Activated naive CD8-positive, alpha-beta T cell treated with anti-CD3 and anti-CD28 coated beads, Interleukin-2, amount 50 U/mL, for 16 hours (primary cell): ENCODE measurements at places on chromosomes 7 and 10.

GRCh38 chr7:39252916-39253315 lies 275.2 kb downstream of the POU6F2 start:
- no peak for DNase-seq

DNA sequence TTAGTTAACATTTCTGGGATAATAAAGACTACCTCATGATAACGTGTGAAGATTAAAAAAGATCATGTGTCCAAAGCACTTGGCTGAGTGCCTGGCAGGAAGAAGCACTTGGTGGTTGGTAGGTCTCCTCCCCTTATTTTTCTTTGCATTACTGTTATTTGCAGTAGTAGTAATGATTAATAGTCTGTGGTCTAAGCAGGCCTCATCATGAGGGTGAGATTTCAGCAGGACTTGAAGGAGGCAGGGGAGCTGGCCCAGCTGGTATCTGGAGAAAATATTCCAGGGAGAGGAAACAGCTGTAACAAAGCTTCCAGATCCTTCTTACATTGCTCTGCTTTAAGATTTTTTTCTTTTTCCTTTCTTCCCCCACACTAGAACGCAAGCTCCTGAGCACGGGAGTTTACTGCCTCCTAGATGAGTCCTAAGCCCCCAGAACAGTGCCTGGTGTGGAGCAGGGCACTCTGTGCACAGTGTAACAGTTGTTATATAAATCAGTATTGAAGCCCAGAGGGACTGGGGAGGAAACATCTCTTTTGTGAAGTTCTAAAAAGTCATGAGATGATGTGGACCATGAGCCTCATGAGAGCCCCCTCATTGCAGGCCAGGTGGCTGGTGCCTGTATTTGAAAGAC lies 31.1 kb upstream of the RHEB start:
- no peak for DNase-seq

DNA sequence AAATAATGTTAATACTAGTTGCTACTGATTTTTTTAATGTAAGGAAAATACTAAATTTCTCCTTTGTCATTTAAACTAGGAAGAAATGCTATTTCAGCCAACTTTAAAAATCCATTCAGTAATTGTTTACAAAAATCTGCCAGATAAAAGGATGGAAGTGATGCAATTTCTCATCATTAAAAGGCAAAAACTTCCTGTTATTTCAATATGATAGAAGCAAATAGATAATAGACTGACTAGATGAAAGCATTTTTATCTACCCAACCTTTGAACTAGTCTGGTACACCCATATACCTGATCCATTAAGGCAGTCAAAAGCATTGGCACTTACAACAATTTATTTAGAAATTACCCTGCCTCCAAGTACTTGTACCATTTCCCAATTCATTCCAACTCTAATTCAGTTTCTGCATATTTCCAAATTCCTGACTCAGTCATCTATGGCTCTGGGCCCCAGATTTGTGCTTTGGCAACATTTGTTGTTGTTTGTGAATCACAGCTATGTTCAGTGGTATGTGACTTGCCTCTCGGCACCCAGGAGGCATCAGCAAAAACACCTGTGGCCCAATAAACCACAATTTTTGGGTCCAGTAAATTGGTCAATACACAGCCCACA lies 482.6 kb upstream of the SEMA3A start:
- DNase-seq, result no peak

GRCh38 chr7:108611268-108611667 lies 41.6 kb downstream of the DNAJB9 start:
- DNase-seq, result no peak

- DNase-seq, result no peak
These were observed 46.4 kb downstream of the CASD1 start for GRCh38 chr7:94556028-94556427.

GRCh38 chr7:69399401-69399800 lies 198.9 kb upstream of the AUTS2 start:
- DNase-seq, result no peak

DNA sequence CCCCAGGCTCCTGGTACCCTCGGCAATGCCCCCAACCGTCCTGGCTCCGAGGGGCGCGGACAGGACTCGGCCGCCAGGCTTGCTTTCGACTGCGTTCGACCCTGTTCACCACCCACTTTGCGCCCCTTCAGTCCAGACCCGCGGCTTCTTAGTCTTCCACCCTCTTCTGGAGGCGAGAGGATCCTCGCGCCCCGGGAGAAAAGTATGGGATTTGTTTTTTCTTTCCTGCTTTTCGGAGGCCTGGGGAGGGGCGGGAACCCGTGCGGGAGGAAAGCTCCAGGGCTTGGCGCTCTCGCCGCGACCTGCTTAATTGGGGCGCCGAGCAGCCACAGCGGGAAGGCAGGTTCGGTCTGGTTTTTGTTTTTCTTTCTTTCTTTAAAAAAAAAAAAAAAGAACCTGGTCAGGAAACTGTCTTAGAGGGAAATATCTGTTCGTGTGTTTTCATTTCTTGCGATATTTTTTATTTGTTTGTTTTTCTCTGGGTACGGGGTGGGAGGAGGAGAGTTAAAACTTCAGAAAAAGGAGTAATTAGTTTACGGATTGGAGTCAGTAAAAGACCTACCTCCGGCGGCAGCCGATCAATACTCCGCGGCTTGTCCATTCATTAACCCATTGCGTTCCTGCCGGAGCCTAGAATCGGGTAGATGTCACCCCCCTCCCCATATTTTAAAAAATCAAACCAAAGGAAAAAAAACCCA lies 1.6 kb downstream of the EMX2 start:
- DNase-seq, result no peak

DNA sequence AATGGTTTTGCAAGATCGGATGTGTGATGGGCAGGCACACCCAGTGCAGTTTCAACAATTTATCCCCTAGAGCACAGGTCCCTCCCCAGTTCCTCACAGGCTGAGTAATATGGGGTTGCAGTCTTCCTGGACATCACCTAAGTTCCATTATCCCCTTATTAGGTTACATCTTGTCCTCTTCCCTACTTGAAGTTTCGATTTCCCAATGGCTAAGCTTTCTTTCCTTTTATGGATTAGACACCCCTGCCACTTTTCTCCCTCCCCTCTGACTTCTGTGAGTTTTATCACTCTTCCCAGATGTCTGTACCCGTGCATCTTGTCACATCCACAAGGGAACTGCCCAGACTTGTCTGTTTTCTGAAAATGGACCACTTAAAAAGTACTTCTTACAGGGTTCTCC lies 2.4 kb upstream of the NIPSNAP2 start:
- no peak for DNase-seq

- no peak for DNase-seq
These were observed 180.6 kb downstream of the PHTF2 start for GRCh38 chr7:77979219-77979618.

DNA sequence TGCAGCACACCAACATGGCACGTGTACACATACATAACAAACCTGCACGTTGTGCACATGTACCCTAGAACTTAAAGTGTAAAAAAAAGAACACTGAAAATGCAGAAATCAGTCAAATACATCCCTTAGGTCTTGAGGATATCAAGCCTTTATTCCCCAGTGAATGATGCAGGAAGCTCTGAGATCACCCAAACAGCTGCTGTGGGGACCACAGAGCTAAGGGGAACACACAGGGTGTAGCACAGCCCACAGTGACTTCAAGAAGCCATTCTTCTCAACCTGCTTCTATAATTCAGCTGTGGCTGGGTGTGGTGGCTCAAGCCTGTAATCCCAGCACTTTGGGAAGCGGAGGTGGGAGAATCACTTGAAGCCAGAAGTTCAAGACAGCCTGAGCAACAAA lies 314.9 kb downstream of the CALN1 start:
- DNase-seq, result no peak

GRCh38 chr7:95631527-95631926 lies 35.2 kb upstream of the PDK4 start:
- no peak for DNase-seq

DNA sequence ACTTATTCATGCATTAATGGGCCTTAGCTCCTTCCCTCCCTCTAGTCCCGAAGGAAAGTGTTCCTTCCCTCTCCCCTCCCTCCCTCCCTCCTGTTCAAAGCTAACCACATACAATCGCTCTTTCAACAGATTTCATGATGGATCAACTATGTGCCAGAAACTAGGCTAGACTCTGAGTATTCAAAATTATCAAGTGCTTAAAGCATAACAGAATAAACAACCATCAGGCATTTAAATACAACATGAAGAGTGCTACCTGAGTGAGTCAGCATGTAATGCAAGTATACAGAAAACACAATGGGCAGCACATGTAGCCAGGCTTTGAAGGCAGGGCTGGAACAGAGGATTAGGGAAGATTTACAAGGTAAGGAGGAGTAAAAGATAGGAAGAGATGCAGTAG lies 11.3 kb downstream of the CHCHD3 start:
- no peak for DNase-seq

- no peak for DNase-seq
These were observed 484.5 kb downstream of the PLXDC2 start for GRCh38 chr10:20300735-20301134.

DNA sequence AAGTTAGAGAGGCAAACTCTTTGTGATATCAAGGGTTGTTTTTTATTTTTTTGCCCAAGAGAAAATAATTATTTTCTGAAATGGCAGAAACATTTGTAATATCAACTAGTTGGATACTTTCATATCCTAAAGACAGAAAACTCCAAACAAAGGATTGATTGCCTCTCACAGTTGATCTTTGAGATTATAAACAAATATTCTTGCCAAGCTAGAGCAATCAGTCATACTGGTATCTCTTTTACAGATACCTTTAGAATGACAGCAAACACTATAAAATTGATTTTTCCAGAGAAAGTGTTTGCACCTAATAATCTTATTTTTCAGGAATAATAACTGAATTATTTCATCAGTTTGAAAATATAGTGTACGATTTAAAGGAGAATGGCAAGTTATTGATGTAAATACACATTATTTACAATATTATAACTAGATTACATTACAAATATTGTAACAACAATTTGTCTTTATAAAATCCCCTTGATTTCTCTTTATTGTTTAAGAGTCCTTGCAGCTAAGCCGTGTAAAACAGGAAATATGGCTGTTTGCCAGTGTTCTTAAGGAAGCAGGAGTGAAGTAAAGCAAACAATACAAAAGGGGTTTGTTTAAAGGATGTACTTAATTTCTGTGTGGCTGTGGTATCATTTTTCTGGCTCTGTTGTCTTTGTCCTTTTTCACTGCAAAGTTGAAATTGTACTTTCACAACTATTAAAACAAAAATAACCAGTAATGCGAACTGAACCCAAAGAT lies 58.4 kb downstream of the MAPK8 start:
- DNase-seq, result no peak

DNA sequence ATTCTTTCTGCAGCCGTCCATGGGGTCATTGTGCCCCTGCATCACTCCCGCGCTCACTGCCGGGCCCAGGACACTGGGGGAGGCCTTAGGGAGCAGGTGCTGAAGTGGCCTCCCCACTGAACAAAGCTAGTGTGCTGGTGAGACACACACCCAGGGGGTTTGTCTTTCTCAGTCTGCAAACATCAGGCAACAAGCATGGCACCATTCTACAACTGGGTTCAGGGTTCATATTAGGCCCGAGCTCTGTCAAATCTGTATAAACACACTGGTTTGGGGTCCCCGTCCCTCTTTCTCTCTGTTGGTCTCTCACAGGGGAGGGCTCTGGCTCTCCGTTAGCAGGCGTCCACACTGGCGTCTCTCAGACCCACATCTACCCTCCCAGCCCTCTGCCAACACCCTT lies 11.1 kb upstream of the PPP2R2D start:
- no peak for DNase-seq

GRCh38 chr7:142879060-142879459 lies 6.5 kb downstream of the TRPV6 start:
- no peak for DNase-seq

DNA sequence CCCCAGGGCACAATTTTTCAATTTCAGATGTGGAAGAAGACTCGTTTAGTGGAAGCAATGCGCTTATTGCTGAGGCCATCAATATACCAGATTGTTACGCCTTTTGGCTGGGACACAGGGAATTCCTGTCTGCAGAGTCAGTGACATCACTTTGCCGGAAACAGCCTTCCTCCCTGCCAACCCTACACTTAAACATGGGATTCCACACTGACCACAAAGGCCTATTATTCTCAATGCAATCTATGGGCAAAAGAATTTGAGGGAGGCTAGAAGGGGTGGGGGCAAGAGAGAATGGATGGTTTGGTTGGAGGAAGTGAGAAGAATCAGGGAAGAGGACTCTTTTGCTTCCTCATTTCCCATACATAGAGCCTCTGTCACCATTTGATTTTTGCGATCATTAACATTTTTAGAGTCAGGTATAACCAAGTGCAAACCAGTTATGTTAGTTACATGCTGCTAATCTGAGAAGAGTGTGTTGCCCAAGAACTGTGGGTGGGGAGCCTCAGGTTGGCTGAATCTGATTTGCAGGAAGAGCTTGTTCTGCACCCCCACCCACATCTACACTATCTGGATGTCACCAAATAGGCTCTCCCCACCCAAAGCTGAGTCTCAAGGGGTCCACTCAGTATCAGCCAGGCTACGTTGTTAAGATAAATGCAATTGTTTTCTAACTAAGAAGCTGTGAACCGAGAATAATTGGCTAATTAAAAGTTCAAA lies 58.2 kb downstream of the ENTPD1 start:
- no peak for DNase-seq

DNA sequence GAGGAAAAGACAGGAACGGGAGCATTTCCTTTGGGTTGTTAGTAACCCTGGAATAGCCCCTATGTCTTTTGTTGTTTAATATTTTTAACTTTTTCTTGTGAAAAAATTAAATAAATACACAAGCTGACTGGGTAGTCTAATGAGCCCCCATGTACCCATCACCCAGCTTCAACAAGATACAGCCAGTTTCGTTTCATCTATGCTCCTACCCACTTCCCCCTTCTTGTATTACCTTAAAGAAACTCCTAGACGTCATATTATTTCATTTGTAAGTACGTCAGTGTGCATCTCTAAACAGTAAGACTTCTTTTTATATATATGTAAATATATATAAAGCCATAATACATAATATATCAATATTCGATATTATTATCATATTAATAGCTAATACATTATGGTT lies 42.8 kb upstream of the NUB1 start:
- DNase-seq, result no peak
